Stimulated activated CD4-positive, alpha-beta T cell treated with anti-CD3 and anti-CD28 coated beads, Interleukin-4, amount 100 ng/mL, for 48 hours (primary cell): ENCODE measurements at places on chromosomes 13 and 19.

DNA sequence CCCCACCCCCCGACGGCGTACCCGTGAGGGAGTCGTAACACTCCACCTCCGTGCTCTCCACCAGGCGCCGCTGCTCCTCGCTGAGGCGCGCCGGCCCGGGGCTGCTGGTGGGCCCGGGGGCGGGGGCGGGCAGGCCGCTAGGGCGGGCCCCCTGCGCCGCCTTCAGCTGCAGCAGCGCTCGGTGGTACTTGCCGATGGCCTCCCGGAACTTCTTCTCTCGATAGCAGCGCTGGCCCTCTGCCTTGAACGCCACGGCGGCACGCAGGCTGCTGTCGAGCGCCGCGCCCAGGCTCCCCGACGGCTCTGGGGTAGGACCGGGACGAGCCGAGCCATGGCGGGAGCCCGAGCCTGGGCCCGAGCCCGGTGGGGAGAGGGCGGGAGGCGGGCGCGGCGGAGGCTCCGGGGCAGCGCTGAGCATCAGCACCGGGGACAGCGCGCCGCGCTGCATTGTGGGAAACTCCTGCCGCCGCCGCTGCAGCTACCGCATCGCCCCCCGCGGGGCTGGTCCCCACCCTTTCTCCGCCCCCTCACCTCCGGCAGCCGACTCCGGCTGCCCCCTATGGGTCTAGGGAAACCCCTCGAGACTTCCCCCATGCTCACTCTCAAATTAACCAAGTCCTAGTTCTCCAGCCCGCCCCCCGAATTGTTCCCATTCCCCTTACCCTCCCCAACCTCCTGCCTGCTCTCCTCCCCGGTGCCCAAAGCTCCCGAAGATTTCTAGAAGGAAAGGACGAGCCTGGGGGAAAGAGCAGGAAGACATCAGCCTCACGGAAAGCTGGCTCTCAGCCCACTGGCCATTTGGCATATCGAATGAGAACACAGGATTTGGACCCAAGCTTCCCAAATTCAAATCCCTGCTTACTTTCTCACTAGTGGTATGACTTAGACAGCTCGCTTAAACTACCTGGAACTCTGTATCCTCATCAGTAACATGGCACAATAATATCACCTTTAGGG lies at the start of gene TTC9B:
TSS of gene TTC9B (minus strand) at position 451 of the 957 bp plus-strand sequence. CDS start at position 448, 3 bp downstream.
- DNase-seq, result peak; percentile 46

DNA sequence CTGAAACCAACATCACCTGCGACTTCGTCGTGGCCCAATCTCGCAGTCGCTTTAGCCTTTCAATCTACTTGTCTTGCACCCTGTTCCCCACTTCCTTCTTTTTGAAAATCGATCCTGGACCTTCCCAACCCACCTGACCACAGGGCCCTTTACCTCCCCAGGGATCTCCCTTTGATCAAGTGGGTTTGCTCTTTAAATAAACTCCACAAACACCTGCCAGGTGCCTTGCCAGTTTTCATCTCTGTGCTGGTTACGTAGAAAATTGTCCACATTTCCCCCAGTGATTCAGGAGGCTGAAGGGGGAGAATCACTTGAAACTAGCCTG lies 14.5 kb upstream of the RAB20 start:
- no peak for DNase-seq

GRCh38 chr19:15428956-15429824 lies 10.4 kb upstream of the AKAP8L start:
- no peak for DNase-seq

GRCh38 chr19:45518469-45518826 lies 11.2 kb downstream of the VASP start:
- DNase-seq, result no peak
